ENCODE measurements at places on chromosomes 7 and 10. TPM values are rescaled to one million over a fixed set of nuclear protein-coding genes. Genes with fewer than 3 reads are reported as not detected.
A peak's percentile ranks its signal among the peaks of the same experiment; 100 is the strongest.

DNA sequence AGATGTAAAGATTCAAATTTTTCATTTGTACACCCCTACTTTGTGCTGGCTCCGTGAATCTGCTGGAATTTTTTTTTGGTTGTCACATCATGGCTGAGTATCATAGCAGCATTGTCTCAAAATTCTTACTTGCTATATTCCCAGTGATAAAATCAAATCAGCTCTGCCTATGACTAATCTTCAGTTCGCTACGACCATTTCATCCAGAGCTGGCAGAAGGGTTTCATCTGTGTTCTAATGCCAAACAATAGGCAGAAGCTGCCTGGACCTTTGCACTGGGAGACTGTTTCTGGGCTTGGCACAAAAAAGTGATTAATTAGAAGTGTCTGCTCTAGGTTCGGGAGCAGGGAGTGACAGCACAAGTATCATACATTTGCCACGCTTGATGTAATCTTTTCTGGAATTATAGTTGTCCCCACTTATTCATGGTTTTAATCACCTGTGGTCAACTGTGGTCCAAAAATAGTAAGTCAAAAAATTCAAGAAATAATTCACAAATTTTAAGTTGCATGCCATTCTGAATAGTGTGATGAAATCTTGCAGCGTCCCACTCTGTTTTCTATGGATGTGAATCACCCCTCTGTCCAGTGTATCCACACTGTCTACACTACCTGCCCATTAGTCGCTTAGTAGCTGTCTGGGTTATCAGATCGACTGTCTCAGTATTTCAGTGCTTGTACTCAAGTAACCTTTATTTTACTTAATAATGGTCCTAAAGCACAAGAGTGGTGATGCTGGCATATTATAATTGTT is 120.5 kb upstream of the IMMP2L start:
- DNase-seq: no peak

GRCh38 chr10:73094986-73095480 is 1.6 kb downstream of the P4HA1 start:
- no peak for DNase-seq

GRCh38 chr10:35638101-35638500 is 4.0 kb downstream of the FZD8 start:
- DNase-seq: no peak

Gene SPDYE11
- not detected for total RNA-seq

DNA sequence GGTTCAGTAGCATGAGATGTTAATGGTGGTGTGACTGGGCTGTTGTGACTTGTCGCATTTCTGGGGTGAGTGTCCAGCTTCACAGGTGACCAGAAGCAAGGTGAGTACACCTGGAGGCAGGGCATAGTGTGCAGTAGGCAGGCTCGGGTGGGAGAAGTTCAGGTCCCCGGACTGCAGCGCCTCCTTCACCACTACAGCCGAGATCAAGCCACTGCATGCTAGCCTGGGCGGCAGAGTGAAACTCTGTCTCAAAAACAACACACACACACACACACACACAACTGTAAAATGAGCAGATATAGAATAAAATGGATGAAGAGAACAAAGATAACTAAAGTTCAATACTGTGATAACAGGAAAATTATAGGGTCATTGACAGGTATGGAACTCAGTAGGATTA is 11.1 kb upstream of the PARD3 start:
- DNase-seq: no peak

DNA sequence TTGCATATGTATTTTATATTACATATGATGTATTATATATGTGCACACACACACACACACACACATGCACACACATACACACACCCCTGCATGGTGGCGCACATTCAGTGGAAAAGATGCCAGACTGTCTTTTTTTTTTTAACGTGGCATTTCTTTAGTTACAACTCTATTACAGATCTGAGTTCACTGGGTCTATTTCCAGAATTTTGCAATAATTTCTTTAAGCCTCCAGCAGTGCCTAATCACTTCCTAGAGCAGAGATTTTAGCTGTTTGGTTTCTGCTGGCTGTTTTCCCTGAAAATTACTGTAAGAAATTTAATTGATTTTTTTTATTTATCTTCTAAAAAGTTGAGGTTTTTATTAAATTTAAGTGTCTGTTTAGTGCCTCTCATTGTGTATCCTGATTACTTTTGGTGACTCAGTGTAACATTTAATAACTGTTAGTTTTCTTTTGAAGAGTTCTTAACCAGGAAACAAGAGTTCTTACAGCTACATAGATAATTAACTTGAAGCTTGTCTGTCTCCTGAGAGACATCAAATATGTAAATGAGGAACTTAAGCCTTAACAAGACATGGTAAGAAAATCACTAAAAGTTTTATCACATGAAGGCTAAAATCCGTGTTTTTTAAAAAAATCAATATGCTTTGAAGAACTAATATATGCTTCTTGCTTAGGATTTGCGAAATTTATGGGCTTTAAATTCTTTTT is 232.0 kb downstream of the MDFIC start:
- no peak for DNase-seq

Gene RNF148
- total RNA-seq: 0.18 TPM

Gene PCGF5
- 34.0 TPM for total RNA-seq

GRCh38 chr10:79004311-79004710 is 64.5 kb upstream of the ZMIZ1 start:
- no peak for DNase-seq

DNA sequence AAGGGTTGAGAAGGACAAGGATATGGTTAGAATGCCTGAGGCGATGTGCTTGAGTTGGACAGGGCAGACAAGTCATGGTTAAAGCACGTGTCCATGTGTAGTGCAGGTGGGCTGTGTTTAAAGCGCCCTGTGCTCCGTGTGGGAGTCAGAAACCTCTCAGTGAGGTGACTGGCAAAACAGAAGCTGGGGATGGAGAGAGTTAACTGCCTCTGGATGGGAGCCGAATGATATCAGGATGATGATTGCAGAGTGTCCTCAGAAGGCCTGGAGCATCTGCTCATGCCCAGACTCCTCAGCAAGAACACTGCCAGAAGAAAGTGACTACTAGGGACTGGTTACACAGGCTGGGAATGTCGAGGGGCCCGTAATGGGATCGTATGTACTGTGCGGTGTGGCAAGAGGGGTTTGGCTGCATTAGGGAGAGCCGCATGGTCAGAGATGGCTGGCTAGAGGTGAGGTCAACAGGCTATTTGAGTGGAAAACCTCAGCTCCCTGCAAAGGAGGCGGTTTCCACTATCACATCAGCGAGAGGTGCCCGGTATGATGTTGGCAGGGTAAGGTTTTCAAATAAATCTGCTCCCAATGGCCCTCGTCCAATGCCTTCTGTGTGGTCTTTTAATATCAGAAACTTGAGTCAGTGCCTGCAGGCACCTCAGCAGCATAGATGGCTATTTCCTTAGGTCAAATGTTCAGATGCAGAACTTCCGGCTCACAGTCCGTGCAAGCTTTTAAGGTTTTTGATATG is 26.1 kb upstream of the MRC1 start:
- DNase-seq: no peak

Gene AKR1C1
- 3.1 TPM for total RNA-seq

GRCh38 chr7:78101076-78101475 is 302.5 kb downstream of the PHTF2 start:
- DNase-seq: no peak

Gene NKX2-3
- not detected for total RNA-seq

DNA sequence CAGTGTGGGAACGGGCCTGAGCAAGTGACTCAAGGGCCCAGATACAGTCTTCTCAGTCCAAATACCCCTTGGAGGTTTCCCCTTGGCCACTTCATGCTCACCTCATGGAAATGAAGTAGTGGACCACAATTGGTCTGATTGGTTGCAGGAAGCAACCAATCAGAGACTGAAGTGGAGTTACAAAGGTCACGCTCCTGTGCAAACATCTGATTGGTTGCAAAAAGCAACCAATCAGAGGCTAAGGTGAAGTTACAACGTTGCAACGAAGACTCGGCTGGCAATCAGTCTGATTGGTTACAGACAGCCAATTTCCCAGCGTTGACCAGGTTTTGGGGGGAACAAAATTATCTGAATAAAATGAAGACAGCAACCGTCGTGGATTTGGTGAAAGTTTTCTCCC is 72.5 kb downstream of the CDHR3 start:
- DNase-seq: no peak

- DNase-seq: peak; percentile 62
Observed at GRCh38 chr7:3309140-3309539, 8.1 kb downstream of the SDK1 start.

DNA sequence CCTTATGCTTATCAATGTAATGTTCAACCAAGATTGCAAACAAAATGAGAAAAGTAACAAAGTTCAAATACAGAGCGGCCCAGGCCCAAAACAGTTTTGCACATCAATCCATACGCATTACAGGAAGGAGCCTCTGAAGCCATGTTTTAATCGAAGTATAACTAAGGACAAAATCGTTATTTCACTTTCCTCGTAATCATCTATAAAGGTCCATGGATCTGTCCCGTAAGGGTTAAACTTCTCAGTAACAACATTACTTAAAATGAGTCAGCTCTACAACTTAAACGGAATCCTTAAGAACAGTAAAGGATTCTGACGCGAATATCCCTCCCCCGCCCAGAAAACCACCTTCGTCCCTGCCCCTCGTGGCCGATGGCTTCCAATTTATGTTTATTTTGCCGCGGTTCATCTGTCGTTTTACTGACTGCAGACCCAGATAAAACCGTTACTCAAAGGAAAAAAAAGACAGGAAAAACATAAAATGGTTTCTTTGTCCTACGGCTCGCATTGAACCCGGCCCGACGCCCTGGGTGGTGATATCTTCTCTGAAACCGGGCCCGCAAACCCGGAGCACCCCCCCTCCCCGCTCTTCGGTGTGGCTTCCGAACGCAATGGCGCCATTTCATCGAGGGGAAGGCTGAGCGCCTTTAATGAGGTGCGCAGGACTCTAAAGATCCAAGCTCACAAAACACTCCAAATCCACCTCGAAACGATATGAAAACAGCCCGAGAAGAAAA is 1.1 kb downstream of the HNRNPA2B1 start:
- DNase-seq: peak; percentile 62

DNA sequence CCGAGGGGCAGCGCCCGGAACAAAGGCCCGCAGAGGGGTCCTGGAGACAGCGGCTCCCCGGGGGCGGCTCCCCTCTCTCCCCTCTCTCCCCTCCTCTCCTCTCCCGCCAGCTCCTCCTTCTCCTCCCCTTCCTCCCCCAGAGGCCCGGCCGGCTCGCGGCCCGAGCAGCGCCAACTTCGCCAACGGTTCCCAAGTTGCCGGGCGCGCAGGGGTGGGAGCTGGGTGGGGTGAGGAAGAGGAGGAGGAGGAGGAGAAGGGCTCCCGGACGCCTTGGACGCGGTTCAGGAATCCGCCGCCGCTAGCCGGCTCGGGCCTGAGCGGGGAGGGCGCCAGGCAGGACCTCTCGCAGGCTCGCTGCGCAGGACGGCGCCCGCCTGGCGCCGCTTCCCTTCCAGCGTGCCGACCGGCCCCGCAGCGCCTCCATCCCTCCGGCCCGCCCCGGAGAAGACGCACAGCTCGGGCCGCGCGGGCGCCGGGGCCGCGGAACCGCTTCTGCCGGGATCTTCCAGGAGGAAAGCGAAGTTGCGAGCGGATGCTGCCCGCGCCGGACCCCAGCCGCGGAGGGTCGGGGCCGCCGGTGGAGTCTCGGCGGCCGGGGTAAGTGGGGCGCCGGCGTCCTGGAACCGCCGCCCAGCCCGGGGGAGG is at the start of gene CHST3:
Gene CHST3, plus strand, starts transcription at position 298 of the 645 bp plus-strand sequence. CDS start 41,448 bp downstream, outside the sequence.
- peak; percentile 64 for DNase-seq

- DNase-seq: no peak
Observed at GRCh38 chr10:132989476-132990415, 47.4 kb upstream of the CFAP46 start.

Gene RBM17
- total RNA-seq: 46.4 TPM

DNA sequence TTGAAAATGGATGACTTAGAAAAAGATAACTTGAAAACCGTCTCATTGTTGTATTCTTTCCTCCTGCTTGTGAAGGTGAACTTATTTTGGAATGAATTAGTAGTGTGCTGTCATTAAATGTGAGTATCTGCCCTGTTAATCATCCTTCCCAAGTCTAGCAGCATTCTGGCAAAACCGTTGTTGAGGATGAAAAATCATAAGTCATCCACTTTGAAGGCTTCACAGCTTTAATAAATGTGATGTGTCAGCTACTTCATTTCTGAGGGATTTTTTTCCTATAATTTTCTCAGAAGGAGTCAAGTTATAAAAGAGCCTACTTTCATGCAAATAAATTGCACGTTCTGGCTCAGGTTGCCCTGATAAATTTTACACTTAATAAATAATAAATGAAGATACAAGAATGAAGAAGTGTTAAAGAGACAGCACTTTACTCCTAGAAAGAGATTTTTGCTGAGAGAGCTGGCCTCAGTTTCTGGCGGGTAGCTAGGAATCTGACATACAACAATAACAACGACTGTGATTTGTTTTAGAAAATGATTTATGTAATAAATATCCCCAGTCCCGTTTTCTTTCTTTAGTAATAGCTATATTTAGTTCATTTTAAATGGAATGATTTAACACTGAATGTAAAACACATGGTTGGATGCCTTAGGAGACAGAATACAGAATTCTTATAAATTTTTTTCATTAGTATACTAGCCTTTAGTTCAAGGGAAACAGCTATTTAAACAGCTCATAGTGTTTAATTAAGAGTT is 516.5 kb upstream of the KLF6 start:
- no peak for DNase-seq

GRCh38 chr7:105295596-105296352 is 92.9 kb downstream of the SRPK2 start:
- no peak for DNase-seq

DNA sequence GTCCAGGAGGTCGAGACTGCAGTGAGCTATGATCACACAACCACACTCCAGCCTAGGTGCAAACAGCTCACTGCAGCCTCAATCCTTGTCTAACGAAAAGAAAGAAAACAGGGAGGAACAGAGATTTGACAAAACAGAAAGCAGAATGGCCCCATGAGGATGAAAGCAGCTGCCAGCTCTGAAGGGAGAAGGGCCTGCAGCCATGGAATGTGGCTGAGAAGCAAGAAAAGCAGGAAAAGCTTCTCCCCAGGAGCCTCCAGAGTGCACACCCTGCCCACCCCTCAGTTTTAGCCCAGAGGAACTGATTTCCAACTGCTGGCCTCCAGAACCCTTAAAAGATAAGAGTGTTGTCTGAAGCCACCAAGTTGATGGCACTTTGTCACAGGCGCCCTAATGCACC is 13.0 kb downstream of the ESYT2 start:
- DNase-seq: no peak

GRCh38 chr10:26950934-26951333 is 90.2 kb upstream of the ABI1 start:
- DNase-seq: no peak

Gene GIMAP2
- total RNA-seq: 3.4 TPM

DNA sequence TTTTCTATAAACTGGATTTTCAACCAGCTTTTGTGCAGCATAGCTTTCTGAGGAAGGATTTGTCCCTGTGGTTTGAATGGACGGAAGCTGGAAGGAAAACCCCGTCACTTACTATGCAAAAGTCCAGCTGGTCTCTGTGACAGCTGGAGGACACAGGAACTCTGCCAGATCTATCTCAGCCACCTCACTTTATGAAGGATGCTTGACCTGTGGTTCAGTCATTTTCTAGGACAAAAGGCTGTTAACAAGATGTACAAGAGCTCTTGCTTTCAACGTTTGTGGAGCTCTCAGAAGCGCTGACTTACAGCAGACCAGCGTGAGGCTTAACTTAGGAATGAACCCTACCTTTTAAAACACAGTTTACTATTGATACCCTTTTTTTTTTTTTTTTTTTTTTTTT is 90.8 kb downstream of the CREM start:
- no peak for DNase-seq

Gene KCNMA1
- 139 TPM for total RNA-seq

Gene PPP1R3C
- total RNA-seq: 3.1 TPM

Gene PRKCQ
- 0.16 TPM for total RNA-seq
